AG08395 (cell line): ENCODE measurements at places on chromosomes 11 and 22.

DNA sequence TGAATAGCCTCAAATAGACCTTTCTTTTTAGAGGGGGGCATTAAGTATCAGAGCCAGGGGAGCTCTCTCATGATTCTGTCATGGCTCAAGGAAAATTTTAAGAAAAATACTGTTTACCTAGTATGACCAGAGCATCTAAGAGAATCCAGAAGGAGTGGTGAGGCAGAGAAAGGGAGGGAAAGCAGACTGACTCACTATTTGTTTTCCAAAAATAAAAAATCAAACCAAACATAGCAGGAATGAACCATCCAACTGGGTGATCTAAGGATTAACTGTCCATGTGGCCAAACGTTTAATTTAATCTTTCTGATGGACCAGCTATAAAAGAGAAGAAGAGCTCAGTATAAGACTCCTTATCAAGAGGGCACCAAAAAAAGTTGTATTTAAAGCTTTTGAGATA lies 70.8 kb downstream of the GAB2 start:
- DNase-seq, result no peak

GRCh38 chr11:15291885-15292284 lies 177.2 kb downstream of the INSC start:
- DNase-seq, result no peak

GRCh38 chr11:113533425-113533698 lies 58.2 kb upstream of the DRD2 start:
- DNase-seq, result no peak

- no peak for DNase-seq
Measured at GRCh38 chr11:16018931-16019330, 337.4 kb downstream of the SOX6 start.

GRCh38 chr11:118887206-118887605 lies 3.5 kb downstream of the CXCR5 start:
- no peak for DNase-seq

- DNase-seq, result peak; percentile 55
Measured at GRCh38 chr11:120316880-120317688, 8.0 kb upstream of the TLCD5 start.

DNA sequence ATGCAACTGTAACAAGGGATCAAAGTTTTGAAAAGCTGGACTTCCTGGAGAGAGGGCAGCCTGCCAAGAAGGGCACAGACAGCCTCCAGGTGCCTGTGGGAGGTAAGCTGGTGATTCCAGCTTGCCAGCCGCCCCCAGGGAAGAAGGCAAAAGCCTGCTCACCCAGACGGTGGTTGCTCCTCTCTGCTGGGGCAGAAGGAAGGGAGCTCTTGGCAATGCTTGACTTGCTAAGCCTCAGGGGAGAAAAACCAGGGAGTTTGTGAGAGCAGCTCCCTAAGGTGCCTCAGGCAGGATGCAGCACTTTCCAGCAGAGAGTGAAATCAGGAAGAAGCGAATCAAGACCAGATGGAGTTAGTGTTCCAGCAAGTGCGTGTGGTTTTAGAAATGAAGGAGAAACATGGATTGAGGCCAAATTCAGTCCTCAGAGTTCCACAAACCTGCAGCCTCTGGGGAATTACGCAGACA lies 553.6 kb downstream of the BUD13 start:
- DNase-seq, result no peak

- no peak for DNase-seq
Measured at GRCh38 chr22:40791241-40791640, 27.9 kb downstream of the SLC25A17 start.

GRCh38 chr11:36594316-36594989 lies at the start of gene IFTAP:
TSS of gene IFTAP (plus strand) at chr11:36594502. CDS start at chr11:36610104, 15,602 bp downstream.
- peak; percentile 94 for DNase-seq

GRCh38 chr11:122348659-122349409 lies 232.8 kb upstream of the BLID start:
- DNase-seq, result no peak

DNA sequence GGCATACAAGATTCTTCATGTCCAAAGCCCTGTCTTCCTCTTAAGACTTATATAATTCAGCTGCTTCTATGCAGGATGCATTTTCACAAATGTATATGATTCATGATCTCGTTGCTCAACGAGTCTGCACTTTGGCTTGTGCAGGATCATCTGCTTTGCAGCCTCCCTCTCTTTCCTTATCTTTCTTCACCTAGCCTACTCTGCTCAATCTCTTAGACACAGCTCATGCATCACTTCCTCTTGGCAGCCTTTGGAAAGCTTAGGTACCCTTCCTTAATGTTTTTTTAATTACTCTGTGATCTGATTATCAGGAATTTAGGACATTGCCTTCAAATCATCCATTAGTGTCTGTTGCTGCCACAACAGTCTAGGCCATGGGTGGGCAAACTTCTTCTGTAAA lies 673.8 kb downstream of the NELL1 start:
- DNase-seq, result no peak

DNA sequence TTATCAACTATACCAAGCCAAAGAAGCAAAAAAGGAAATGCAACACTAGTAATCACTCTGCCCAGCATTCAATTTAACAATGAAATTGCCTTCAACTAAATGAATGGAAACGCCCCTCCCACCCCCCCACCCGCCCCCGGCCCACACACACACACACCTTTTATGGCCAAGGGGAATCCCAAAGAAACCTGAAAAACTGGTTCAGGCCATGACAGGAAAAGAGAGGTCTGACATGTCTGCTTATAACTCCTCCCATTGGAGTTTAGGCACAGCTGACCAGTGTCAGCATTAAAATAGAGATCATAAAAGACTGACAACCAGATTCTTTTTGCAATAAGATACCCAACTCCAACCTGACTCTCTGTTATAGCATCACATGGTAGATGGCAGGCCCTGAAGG lies 42.6 kb downstream of the ACER3 start:
- DNase-seq, result no peak

DNA sequence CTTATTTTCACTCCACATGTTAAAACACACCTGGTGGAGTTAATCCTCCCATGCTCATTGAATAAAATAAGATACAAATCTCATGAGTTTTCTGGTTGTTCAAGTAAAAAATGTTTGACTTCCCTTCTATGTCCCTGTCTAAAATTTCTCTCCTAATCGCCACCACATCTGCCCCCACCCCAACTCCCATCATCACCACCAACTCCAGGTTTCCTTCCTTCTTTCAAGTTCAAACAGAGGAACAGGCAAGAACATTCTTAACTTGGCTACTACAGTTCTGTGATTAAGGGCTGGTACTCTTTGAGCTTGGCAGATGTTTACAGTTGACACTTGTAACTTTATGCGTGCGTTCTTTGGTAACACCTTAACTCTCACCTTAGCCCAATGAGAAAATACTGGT lies 9.1 kb upstream of the PSMA1 start:
- no peak for DNase-seq

DNA sequence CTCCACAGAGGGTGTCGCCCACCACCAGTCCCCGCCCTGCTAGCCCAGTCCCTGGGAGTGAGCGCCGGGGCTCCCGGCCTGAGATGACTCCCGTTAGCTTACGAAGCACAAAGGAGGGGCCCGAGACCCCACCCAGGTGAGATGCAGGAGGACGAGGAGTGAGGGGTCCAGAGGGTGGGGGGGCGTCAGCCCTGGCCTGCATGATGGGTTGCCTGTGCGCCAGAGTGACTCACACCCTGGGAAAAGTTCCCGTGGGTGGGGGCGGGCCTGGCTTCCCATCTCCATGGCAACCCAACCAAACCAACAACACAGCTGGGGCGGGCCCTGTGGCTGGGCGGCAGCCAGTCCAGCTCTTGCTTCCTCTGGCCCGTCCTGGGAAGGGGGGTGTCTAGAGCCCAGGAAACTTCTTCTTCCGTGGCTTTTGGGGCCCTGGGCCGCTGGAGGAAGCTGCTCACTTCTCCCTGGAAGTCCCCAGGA lies 4.5 kb downstream of the GAS2L1 start:
- peak; percentile 99 for DNase-seq

- peak; percentile 95 for DNase-seq
Measured at GRCh38 chr22:42743501-42743991, 22.9 kb upstream of the A4GALT start.

GRCh38 chr22:26471522-26471921 lies 12.1 kb downstream of the HPS4 start:
- DNase-seq, result peak; percentile 81

- DNase-seq, result peak; percentile 52
Measured at GRCh38 chr11:13140028-13140870, 131.1 kb downstream of the RASSF10 start.

DNA sequence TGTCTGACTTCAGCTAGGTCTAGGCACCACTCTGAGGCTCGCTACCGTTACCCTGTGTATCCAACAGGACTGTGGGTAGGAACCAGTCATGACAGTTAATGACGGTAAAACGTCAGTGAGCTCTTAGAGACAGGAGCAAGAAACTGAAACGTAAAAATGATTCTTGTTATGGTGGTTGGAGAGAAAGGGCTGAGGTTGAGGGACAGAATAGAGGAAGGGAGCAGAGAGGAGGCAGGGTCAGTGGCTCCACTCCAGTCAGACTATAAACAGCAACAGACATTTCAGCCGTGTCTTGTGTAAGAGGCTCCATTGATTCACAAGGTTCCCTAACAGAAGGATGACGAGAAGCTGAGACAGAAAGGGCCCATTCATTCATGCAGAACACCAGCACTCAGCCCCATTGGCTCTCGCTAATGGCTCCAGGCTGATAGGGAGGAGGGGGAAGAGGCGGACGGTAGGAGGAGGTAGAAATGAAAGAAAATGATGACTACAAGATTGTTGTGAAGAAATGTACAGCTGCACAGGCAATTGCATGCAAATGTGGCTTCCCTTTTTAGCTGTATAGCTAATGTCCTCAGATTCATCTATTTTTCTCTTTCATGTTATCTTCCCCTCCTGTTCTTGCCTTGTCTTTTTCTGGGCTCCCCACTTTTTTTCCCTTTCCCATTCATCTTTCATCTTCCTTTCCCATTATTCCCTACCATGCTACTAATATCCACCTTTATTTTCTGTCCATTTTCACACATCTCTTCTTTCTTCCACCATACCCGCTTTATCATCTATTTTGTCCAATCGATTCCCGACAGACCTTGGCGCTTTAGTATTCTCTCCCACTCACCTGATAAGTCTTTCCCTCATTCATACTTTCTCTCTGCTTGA lies 34.3 kb downstream of the ETS1 start:
- DNase-seq, result peak; percentile 15

GRCh38 chr22:19853879-19854777 lies 546 bp downstream of the GNB1L start:
- DNase-seq, result no peak

GRCh38 chr22:31278151-31278621 lies 14.1 kb downstream of the PIK3IP1 start:
- DNase-seq, result no peak

- DNase-seq, result peak; percentile 86
Measured at GRCh38 chr11:2325719-2326118, 23.9 kb downstream of the TSPAN32 start.
